Hematopoietic multipotent progenitor cell (in vitro differentiated cells): ENCODE measurements at places on chromosomes 13 and 19. TPM values are rescaled to one million over a fixed set of nuclear protein-coding genes. Genes with fewer than 3 reads are reported as not detected.

WDR88 gene
- total RNA-seq, result not detected

PNMA8B gene
- total RNA-seq, result 0.81 TPM

ZSCAN4 gene
- not detected for total RNA-seq

PODNL1 gene
- under 0.01 TPM for total RNA-seq

SIGLEC12 gene
- 1.1 TPM for total RNA-seq

MAMSTR gene
- total RNA-seq, result 1.1 TPM

CGB3 gene
- not detected for total RNA-seq
